ENCODE measurements at places on chromosomes 11 and 22.

- DNase-seq, result no peak
Measured at GRCh38 chr22:19834599-19834998, 20.1 kb downstream of the GNB1L start.

DNA sequence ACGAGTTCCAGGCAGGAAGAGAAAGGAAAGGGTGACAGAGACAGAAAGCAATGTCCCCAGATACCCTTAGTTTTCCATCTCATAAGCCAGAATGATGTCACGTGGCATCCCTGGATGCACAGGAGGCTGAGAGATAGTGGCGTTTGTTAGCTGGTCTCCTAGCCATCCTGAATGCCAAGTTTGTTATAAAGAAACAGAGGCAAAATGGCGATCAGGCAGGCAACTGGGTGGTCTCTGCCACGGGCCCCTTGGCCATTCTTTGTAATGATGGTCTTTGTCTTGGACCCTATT lies 5.3 kb downstream of the SMIM38 start:
- DNase-seq, result no peak

- no peak for DNase-seq
Measured at GRCh38 chr11:128790196-128790595, 76.9 kb downstream of the KCNJ1 start.

GRCh38 chr11:78374917-78375316 lies 42.7 kb downstream of the GAB2 start:
- DNase-seq, result no peak

DNA sequence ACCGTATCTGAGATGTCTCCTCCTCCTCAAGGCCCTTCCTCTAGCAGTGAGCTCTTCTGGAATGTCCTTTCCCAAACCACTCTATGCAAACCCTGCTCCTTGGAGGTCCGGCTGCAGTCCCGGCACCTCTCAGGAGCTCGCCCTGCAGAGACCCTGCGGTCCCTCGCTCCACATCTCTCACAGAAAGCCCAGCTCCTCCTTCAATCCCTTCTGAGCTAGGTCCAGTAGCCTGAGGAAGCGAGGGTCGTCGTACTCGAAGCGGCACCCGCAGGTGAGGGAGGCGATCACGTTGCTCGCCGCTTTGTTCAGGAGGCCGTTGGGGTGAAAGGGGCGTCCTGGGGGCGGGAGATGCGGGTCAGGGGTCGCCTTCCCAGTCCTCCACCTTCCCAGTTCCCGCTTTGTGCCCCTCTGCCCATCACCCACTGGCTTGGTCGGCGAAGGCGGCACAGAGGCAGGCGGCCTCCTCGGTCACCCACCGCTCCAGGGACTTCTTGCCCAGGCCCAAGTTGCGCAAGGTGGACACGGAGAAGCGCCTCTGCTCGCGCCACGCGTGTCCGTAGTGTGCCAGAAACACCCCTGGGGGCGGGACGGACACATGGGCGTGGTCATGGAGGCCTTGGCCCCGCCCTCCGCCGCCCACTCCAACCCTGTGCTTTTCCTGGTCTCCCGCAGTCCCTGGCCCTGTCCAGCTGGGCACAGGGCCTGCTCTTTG lies 21.5 kb upstream of the CYP2D6 start:
- no peak for DNase-seq

- DNase-seq, result no peak
Measured at GRCh38 chr11:118635237-118635591, 27.8 kb downstream of the PHLDB1 start.

DNA sequence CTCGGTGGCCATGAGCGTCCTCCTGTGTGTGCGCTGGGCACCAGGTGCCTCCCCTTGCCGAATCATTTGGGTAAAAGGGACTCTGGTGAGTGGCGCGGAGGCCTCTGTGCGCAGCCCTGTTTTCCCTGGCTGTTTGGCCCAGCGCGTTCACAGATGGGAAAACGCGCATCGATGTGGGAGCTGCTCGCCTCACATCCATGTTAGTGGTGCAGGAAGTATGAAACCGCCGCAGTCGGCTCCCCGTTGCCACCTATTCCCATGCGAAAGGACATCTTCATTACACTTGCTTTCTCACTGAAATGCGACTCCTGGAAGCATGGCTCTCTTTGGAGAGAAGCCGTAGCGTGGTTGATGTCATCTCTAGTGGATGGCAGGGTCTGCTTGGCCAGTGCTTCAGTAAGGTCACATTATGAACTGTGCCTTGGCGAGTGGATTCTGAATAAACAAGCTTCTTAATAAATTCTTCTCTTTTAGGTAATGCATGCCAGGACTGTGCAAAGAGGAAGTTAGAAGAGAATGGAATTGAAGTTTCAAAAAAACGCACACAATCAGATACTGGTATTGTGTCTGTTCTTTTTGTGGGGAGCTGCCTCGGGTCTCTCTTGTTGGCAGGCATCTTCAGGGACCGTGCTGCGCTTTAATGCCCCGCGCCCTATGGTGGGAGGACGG lies 26.3 kb downstream of the FAM118A start:
- no peak for DNase-seq

DNA sequence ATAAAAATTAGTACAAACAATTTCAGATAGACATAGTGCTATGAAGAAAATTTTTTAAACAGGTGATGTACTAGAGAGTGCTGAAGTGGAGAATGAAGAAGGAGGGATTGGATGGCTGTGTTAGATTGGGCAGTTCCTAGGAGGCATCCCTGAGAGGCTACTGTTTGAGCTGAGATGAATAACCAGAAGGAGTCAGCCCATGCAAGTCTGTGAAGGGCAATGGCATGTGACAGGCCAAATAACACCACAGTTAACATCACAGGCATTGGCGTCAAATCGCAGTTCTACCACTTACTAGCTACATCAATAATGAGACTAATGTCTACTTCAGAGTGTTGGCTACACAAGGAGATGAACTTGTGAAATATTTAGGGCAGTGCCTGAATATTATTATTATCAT lies 35.4 kb downstream of the HORMAD2 start:
- DNase-seq, result no peak

GRCh38 chr11:33052231-33052630 lies 12.9 kb downstream of the TCP11L1 start:
- DNase-seq, result no peak

GRCh38 chr11:73236854-73237253 lies 18.8 kb downstream of the P2RY2 start:
- DNase-seq, result no peak

DNA sequence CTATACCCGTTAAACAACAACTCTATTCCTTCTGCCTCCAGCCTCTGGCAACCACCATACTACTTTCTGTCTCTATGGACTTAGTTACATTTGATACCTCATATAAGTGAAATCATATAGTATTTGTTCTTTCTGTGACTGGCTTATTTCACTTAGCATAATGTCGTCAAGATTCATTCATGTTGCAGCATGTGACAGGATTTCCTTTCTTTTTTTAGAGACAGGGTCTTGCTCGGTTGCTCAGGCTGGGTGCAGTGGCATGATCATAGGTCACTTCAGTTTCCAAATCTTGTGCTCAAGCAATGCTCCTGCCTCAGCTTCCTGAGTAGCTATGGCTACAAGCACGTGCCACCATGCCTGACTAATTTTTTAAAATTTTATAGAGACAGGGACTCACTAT lies 29.4 kb upstream of the SORL1 start:
- DNase-seq, result no peak

DNA sequence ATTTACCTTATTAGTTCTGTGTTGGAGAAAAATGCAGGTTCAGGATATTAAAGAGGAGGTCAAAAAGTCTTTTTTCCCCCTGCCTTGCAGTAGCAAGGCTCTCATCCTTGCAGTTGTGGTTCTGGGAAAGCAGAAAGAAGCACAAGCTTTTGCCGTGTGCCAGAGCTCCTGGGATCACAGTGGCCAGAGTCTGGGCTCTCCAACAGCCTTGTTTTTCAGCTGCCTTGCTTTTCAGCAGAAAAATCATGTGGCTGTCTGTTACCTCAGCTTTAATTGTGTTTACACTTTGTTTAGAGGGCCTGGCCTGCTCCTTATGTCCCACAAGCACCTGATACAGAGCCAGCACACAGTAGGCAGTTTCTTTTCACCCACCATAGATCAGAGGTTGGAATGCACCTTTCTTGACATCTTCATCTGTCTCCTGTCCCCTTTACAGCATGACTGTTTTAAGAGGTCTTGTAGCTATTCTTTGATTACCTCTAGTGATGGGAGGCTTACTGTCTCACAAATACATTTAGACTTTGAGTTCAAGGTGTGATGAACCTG lies 67.5 kb downstream of the TEAD1 start:
- DNase-seq, result no peak

DNA sequence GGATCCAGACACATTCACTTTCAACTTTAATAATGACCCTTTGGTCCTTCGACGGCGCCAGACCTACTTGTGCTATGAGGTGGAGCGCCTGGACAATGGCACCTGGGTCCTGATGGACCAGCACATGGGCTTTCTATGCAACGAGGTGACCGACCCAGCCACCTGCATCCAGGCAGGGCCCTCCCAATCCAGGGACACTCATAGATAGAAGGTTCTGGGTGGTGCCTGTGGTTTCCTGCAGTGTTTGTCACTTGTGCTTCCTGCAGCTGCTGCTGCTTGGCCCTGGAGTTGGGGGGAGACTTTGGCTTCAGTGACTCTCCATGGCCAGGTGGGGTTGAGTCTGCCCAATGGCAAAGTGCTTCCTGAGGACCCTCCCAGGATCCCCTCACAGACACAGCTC lies 7.3 kb downstream of the APOBEC3B start:
- DNase-seq, result no peak

- DNase-seq, result no peak
Measured at GRCh38 chr11:128936606-128937251, 5.9 kb downstream of the TP53AIP1 start.

- DNase-seq, result no peak
Measured at GRCh38 chr11:65606876-65607613, 7.0 kb downstream of the MAP3K11 start.

DNA sequence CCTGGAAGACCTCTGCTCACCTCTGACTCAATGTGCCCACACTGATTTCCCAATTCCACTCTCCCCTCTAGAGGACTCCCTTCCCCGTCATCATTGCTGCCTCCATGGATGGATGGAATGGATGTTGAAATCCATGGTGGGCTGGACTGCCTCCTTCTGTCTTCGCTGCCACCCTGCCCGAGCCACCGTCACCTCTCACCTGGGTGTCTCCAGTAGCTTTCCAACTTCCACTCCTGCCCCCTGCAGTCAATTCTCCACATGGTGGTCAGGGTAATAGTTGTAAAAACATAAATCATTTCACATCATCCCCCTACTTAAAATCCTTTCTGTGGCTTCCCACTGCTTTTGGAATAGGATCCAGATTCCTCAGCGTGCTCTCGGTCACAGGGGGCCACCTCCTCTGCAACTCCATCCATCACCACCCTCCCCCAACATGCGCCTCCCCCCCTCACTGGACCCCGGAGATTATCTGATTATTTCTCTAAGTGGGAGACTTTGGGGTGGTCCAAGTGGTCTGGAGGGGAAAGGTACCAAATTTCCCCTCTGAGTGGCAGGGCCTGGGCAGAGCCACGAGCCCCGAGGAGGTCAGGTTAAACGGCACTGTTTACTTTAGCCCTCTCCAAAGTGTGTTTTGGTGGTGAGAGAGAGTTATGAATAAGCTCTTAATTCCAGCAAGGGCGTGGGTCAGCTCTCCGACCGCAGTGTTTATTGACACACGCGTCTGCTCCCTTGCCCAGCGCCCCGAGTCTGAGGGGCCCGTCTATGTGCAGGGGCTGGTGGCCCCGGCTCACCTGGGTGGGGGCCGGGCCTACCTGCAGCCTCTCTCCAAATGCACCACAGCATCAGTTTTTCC lies 313.7 kb downstream of the MN1 start:
- no peak for DNase-seq

DNA sequence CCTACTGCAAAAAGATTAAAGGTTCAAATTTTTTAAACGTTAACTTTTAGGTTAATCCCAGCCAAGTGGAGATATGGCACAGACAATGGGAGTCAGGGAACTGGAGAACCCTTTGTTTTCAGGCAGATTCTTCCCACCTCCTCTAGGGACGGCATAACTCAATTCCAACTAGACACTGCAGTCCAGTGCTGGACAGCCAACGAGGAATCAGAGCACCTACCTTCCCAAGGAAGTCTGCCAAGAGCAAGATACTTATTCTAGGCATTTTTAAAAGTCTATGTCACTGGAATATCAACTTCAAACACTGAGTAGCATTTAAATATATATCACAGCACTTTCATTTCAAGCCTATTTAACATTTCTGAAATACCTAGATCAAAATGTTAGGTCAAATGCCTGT lies 7.3 kb downstream of the CADM1 start:
- DNase-seq, result no peak

DNA sequence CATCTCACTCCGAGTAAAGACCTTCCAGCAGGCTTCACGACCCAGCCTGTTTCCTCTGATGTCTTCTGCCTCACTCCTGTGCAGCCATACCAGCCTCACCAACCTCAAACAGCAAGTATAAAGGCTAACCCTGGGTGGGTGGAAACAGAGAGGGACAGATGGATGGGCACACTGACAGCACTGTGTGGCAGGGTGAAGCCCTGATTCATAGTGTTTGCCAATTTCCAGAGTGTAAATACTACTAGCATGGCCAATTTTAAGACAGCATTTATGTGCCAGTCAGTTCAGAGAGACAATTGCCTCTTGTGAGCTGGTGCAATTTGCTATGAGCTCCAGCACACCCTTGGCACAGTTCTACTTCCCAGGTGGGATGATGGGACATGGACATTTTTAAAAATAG lies 21.5 kb downstream of the TST start:
- DNase-seq, result no peak

DNA sequence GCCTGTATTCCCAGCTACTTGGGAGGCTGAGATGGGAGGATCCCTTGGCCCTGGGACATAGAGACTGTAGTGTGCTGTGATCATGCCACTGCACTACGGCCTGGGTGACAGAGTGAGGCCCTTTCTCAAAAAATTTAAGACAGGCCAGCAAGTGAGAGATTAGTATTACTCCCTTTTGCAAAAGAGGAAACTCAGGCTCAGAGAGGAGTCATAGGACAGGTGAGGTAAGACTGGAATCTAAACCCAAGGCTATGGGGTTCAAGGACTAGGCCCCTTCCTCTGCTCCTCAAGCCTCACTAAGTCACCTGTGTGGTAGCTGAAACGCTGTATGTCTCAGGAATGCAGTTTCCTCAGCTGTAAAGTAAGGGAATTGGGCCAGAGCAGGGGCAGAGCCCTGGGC lies 1.6 kb upstream of the P2RY2 start:
- no peak for DNase-seq

- no peak for DNase-seq
Measured at GRCh38 chr22:46171940-46172339, 21.6 kb downstream of the PPARA start.

DNA sequence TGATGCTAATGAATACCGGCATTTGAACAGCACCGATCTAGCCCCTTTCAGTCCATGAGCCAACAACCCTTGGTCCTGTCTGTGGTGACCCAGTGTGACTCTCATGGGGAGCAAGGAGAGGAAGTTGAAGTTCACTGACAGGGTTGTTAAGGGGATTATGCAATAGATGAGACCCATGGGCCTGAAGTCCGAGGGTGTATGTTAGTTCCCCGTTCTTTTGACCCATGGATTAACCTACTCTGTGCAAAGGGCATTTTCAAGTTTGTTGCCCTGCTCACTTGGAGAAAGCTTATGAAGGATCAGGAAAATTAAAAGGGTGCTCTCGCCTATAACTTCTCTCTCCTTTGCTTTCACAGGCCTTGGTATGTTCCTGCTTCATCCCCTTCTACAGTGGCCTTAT lies 4.9 kb downstream of the PNPLA3 start:
- no peak for DNase-seq

GRCh38 chr11:73760135-73760678 lies 667 bp downstream of the RAB6A start:
- DNase-seq, result no peak
